ENCODE measurements at places on chromosomes 4 and X. TPM values are rescaled to one million over a fixed set of nuclear protein-coding genes. Genes with fewer than 3 reads are reported as not detected.
A peak's percentile ranks its signal among the peaks of the same experiment; 100 is the strongest.

- H3K4me3 ChIP-seq = no peak overlapping the region
- H3K36me3 ChIP-seq = no peaks in the 10 kb centered on the region
- no peaks in the 10 kb centered on the region for H3K27me3 ChIP-seq
Observed at GRCh38 chr4:62627141-62627540, 1427.0 kb downstream of the ADGRL3 start.

- H3K4me1 ChIP-seq = no peaks in the 10 kb centered on the region
- H3K27me3 ChIP-seq = no peaks in the 10 kb centered on the region
- H3K27ac ChIP-seq = no peak overlapping the region
- H3K36me3 ChIP-seq = peaks cover 4% of the 10 kb centered on the region
- no peak for DNase-seq
Observed at GRCh38 chr4:10100734-10101216, 15.8 kb downstream of the WDR1 start.

DNA sequence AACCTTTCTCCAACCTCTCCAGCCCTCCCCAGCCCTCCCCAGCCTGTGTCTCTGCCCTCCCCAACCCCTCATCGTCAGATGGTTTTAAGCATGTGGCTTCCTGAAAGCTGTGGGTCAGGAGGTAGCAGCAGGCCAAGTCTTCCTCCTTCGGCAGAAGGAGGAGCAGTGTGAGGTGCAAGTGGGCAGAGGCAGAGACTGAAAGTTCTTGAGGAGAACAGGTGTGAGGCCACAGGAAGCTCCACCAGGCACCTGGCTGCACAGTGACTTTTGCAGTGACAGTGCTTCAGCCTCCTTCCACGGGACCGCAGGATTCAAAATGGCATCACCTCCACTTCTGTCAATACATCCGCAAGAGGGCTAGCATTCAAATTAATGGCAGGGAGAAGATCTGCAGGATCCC lies 203.9 kb upstream of the LEF1 start:
- no peak for DNase-seq
- H3K27me3 ChIP-seq = no peaks in the 10 kb centered on the region
- no peaks in the 10 kb centered on the region for H3K4me1 ChIP-seq
- H3K4me3 ChIP-seq = no peak overlapping the region

DNA sequence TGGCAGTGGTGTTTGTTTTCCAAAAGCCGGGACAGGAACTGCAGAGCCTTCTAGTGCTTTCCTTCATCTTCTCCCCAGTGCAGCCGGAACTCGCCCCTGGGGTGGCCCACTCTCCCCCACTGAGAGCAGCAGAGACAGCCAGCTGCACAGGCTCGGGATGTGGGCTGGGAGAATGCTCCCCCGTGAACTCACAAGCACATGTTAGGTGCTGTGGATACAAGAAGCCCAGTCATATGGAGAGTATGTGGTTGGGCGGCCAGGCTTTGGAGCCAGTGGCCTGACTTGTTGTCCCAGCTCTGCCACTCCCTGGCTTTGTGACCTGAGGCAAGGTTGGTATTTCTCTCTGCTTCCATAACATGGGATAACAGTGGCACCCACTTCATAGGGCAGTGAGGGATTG lies 9.4 kb upstream of the KIAA0232 start:
- H3K27me3 ChIP-seq = no peaks in the 10 kb centered on the region
- peak overlapping the region; percentile 67 for H3K27ac ChIP-seq
- H3K4me1 ChIP-seq = peaks cover 8% of the 10 kb centered on the region
- DNase-seq = no peak
- no peaks in the 10 kb centered on the region for H3K36me3 ChIP-seq

GRCh38 chr4:107018344-107018735 lies 17.8 kb downstream of the DKK2 start:
- no peaks in the 10 kb centered on the region for H3K27me3 ChIP-seq
- DNase-seq = no peak
- no peak overlapping the region for H3K27ac ChIP-seq
- no peak overlapping the region for H3K4me3 ChIP-seq
- no peaks in the 10 kb centered on the region for H3K4me1 ChIP-seq
- H3K36me3 ChIP-seq = no peaks in the 10 kb centered on the region

DNA sequence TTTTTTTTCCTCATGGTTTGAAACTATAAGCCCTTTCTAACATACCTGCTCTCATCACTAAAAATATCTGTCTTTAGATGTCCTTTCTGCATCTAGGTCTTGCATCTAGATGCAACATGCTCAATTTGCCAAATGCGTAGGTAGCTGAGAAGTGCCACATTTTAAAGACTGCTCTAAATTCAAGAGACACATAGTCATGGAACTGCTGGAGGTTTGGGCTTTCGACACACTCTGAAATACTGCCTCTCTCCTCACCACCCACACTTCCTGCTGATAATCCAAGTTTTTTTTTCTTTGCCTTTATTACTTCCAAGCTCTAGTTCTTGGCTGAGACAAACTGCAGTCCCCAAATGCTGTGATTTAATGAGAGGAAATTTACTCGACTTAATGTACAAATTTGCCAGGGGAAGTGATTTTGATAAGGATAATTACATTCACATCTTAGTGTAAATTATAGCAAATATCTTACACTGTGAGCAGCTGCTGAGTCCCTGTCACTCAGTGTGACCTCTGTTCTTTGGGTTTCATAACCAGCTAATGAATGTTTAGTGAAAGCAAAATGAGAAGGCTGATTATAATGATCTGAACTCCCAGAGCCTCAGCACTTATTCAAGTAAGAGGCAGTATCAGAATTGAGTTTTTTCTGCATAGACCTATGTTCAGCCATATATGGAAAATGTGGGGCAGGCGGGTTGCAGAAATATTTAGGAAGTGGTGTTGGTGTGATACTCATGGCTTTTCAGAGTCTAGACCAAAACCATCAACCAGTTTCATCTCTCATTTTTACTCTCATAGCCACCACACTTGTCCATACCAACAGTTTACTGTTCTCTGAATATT lies 31.3 kb downstream of the DRD5 start:
- no peak for DNase-seq
- H3K27me3 ChIP-seq = no peaks in the 10 kb centered on the region
- no peak overlapping the region for H3K4me3 ChIP-seq
- H3K27ac ChIP-seq = no peak overlapping the region

- H3K4me3 ChIP-seq = no peak overlapping the region
- H3K36me3 ChIP-seq = no peaks in the 10 kb centered on the region
- no peak overlapping the region for H3K27ac ChIP-seq
- no peaks in the 10 kb centered on the region for H3K27me3 ChIP-seq
Observed at GRCh38 chrX:23888887-23889501, 18.7 kb downstream of the APOO start.

DNA sequence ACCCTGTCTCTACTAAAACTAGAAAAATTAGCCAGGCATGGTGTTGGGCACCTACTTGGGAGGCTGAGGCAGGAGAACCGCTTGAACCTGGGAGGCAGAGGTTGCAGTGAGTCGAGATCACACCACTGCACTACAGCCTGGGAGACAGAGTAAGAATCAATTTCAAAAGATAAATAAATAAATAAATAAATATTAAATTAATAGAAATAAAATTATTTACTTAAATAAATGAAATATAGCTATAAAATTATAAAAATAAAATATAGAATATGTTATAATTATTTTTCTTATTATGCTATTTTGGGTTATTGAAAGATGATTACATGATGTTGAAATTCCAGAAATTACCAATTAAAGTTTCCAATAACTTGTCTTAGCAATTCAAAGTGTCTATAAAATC lies 1029.8 kb upstream of the AGA start:
- H3K36me3 ChIP-seq = no peaks in the 10 kb centered on the region
- H3K4me1 ChIP-seq = no peaks in the 10 kb centered on the region
- H3K4me3 ChIP-seq = no peak overlapping the region
- no peak overlapping the region for H3K27ac ChIP-seq
- no peak for DNase-seq

DNA sequence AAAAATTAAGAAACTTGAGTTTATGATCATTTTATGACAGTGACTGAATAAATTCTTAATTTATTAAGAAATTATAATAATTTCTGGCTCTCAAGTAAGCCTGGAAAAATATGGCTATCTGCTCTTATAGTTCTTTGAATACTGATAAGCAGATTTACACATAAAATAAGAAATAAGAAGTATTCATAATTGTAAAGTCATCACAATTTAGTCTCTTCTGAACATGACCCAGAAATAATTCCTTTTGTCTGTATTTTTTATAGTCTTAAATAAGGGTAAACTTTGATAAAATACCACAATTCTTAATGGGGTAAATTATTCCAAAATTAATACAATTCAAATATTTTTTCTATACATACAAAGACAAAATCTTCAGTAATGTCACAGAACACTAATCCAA lies 72.7 kb downstream of the ANKRD17 start:
- no peaks in the 10 kb centered on the region for H3K36me3 ChIP-seq
- no peaks in the 10 kb centered on the region for H3K27me3 ChIP-seq
- H3K4me1 ChIP-seq = peaks cover 1% of the 10 kb centered on the region
- no peak overlapping the region for H3K27ac ChIP-seq
- DNase-seq = no peak
- no peak overlapping the region for H3K4me3 ChIP-seq

DNA sequence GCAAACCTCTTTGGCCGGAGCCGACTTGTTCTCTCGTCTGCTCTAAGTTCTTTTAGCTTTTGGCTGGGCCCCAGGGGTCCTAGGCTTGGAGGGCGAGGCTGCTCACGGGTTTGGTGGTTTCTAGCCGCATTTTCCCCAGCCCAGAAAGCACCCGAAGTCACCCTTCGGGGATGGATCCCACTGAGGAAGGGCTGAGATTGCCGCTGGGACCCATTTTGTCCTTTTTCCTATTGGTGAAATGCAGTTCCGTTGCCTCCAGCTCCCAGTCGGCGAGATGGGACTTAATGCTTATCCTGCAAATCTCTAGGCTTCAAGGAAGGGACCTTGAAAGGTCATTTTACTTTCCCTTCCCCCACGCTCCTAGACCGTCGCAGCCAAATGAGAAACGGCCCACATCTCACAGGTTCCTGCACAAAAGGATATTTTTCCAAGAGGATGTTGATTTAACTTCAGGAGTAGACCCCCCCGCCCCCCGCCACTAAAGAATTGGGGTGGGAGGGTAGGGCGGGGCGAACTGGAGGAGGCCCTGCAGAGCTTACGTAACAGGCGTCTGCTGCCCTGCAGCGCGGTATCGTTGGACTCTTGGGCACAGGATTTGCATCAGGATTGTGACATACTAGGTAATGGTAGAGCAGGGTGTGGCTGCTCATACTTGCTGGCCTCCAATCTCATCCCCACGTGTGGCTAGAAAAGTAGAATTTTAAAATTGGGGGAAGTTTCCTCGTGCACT lies 564 bp downstream of the PGK1 start:
- H3K4me1 ChIP-seq = peaks cover 42% of the 10 kb centered on the region
- no peaks in the 10 kb centered on the region for H3K27me3 ChIP-seq
- DNase-seq = peak; percentile 68
- peak overlapping the region; percentile 67 for H3K4me3 ChIP-seq

- H3K27me3 ChIP-seq = no peaks in the 10 kb centered on the region
- no peak overlapping the region for H3K4me3 ChIP-seq
- no peaks in the 10 kb centered on the region for H3K4me1 ChIP-seq
- no peak for DNase-seq
- H3K36me3 ChIP-seq = no peaks in the 10 kb centered on the region
- no peak overlapping the region for H3K27ac ChIP-seq
Observed at GRCh38 chrX:97740886-97741285, 857.2 kb downstream of the RPA4 start.

DNA sequence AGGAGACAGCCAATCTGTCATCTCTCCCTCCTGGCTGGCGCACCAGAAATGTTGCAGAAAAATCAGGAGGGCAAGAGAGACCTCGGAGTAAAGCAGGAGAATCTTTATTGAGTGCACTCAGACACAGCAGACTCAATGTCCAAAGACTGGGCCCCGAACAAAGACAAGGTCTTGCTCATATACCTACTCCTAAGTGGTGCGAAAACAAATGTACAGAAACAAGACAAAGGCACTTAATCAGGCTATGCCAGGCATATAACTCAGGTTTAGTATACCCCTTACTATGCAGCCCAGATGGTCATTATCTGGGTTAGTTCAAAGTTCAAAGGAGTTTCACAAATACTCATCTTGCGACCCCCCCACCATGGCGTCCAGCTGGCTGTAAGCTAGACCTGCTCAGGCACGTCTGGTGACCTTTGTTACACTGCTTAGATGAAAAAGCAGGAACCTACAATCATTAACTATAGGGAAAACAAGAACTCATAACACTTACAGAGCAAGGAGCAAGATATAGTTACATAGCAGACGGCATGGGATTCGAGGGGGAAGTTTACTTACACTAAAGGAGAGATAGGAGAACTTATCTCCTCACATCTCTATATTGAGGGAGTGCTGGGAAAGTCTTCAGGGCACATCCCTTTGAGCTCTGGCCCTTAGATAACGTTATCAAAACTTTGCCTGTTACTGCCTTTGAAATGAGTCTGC lies 27.5 kb downstream of the SULT1E1 start:
- H3K27me3 ChIP-seq = no peaks in the 10 kb centered on the region
- no peaks in the 10 kb centered on the region for H3K36me3 ChIP-seq
- peaks cover 36% of the 10 kb centered on the region for H3K4me1 ChIP-seq
- H3K4me3 ChIP-seq = no peak overlapping the region

DNA sequence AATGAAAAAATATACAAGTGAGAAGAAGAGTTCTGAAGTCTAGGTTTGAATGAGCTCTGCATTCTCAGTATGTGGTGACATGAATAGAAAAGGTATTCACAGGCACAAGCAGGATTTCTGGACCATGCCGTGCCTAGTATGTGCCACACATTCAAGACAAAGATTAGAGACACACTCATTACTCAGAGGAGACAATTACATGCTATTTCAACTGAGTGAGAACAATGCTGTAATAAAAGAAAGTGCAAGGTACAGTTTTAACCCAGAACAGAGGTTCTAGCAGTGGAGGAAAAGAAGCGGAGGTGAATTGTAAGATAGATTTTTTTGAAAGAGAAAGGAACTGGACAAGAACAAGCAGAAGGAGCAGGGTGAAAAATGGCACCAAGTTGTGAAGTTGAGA lies 121.0 kb upstream of the RASGEF1B start:
- no peak for DNase-seq
- no peaks in the 10 kb centered on the region for H3K36me3 ChIP-seq
- no peak overlapping the region for H3K27ac ChIP-seq
- H3K4me3 ChIP-seq = no peak overlapping the region
- H3K4me1 ChIP-seq = no peaks in the 10 kb centered on the region
- no peaks in the 10 kb centered on the region for H3K27me3 ChIP-seq

P2RY4 gene
- 1.3 TPM for total RNA-seq

CT45A5 gene
- total RNA-seq = not detected

SHISA3 gene
- 1.0 TPM for total RNA-seq

PAK3 gene
- 43.5 TPM for total RNA-seq

MAP3K15 gene
- 0.33 TPM for total RNA-seq

MXD4 gene
- total RNA-seq = 40.7 TPM

STPG2 gene
- total RNA-seq = 1.6 TPM
